ENCODE measurements at places on chromosomes 2 and 18. TPM values are rescaled to one million over a fixed set of nuclear protein-coding genes. Genes with fewer than 3 reads are reported as not detected.

DNA sequence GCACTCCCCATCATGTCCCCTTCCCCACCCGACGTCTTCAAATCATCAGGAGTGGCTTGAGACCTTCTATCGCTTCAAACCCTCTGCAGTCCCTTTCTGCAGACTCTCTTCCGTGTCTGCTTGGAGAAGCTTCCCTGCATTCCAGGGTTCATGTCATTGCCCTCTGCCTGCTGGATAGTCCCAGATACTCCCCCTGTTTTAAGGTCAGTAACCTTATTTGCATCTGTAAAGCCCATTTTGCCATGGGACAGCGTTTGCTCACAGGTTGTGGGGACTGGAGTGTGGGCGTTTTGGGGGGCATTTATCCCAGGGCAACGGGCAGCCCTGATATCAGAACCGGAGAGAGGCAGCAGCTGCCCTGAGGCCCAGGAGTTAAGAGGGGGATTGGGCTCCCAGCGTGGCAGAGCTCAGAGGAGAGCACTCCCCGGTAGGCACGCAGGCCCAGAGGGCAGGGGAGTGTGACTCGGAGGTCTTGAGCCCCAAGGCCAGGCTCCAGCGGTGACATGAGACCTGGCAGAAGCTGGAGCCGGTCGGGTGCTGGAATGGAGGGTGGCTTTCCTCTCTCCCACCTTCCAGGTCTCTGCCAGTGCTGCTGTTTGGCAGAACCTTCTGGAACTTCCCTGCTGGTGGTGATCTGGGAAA is 73.8 kb downstream of the RTP5 start:
- no peak for DNase-seq

DNA sequence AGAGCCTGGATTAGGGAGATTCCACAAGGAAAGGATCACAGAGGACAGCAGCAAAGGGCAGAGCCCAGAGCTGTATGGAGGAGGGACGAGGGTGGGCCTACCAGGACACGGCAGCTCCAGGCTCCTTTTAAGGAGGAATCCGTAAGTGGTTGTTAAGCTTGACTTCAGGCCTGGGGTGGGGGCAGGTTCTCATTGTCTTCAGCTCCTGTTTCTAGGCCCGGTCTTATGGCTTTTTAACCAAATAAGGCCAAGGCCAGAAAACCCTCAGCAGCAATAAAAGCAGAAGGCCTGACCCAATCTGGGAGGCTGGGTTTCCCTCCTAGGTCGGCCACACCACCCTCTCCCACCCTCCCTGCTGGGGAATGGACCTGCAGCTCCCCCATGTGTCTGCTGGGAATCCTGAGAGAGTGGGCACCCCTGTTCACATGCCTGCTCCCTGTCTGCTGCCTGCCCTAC is 111.2 kb downstream of the PLB1 start:
- DNase-seq, result no peak

Gene NEUROD1
- total RNA-seq, result not detected

Gene MALL
- 94.9 TPM for total RNA-seq

DNA sequence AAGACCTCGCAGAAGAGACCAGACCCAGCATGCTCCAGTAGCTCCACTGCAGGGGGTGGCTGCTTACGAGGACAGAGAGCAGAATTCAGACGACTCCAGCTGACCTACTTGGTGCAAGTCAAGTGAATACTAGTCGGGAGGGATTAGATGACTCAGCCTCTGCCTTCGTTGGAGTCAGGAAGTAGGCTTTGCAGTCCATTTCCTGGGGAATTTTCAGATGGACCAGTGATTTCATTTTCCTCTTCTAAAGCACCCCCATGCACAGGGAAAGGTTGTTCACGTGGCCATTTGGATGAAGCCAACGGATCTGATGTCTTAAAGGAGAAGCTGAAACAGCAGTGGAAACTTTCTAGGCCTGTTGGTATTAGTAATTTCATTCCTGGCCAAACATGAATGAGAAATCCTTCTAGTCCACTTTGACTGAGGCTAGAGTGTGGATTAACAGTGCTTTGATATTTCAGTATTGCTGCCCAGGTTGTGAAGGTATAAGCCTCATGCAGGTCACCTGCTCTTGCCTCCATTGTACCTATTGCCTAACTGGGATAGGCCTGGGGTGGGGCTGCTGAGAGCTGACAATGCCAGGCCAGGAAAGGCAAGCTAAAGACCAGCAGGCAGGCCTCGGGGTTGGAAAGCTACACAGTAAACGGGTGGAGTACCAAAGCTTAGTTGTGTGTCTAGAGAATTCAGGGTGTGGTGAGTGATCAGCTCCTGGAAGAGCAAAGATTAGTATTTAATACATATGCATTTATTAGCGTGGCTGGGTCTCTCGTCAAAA is 117.6 kb upstream of the FOSL2 start:
- peak; percentile 99 for DNase-seq

- no peak for DNase-seq
Observed at GRCh38 chr2:12096051-12096787, 349.8 kb downstream of the LPIN1 start.

GRCh38 chr2:197445746-197446145 is 7.6 kb upstream of the COQ10B start:
- DNase-seq, result no peak

- DNase-seq, result no peak
Observed at GRCh38 chr2:181047829-181048228, 67.4 kb downstream of the UBE2E3 start.

DNA sequence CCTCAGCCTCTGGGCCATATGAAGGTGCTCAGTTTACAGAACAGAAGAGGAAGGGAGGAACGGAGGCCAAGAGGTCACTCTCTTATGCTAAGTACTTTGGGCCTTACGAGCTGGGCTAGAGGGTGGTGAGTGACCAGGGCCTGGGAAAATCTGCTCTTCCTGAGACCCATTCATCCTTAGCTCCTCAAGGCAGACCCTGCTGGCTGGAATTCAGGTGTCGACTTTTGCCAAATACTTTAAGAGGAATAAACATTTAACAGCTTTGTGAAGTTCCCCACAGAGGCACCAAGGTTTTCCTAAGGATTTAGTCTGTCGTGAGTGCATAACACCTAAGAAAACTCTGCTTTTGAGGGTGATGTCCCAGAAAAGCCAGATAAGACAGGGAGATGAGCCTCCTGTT is 129.7 kb upstream of the SIX2 start:
- DNase-seq, result no peak

Gene EMILIN1
- 7.3 TPM for total RNA-seq

DNA sequence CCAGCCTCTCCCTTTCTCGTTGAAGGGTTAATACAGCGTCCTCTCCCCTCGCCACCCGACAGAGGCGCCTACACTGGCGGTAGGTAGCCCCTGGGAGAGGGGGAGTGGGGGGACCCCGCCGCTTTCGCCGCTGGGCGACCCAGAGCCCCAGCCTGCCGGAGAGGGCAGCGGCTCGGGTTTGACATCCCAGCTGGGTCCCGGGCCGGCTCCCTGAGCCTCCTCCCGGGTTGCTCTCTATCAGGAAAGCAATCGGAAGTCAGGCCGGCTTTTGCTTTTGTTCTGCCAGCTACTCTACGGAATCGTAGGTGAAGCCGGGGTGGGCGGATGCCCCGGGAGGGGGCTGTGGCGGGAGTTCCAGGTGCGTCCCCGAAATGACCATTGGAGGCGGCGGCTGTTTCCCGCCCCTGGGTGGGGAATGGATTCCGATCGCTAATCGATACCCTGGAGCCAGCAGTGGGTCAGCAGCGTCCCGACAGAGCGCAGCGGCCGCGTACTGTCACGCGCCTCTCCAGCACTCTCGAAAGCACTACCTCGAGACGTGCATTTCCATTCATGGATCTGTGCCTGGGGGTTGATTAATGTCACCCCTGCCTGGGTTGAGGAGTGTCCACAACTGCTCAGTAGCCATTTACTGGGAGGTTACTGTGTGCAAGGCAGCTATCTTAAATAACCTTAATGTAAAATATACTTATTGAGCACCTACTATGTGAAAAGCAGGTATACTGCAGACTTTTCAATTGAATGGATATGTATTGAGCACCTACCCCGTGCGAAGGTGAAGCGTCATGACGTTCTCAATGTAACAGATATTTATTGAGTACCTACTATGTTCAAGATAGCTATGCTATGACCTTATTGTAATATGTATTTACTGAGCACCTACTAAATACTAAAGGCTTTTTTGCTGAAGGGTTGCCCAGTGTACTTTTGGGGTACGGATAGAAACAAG is 1.1 kb downstream of the MAPK4 start:
- no peak for DNase-seq

Gene WDR33
- total RNA-seq, result 28.2 TPM

GRCh38 chr18:864872-865273 is 39.8 kb upstream of the ADCYAP1 start:
- peak; percentile 52 for DNase-seq

Gene HRH4
- not detected for total RNA-seq

GRCh38 chr18:58080451-58080850 is 36.4 kb downstream of the NEDD4L start:
- no peak for DNase-seq

GRCh38 chr18:63617915-63618234 is 26.2 kb downstream of the SERPINB4 start:
- no peak for DNase-seq

DNA sequence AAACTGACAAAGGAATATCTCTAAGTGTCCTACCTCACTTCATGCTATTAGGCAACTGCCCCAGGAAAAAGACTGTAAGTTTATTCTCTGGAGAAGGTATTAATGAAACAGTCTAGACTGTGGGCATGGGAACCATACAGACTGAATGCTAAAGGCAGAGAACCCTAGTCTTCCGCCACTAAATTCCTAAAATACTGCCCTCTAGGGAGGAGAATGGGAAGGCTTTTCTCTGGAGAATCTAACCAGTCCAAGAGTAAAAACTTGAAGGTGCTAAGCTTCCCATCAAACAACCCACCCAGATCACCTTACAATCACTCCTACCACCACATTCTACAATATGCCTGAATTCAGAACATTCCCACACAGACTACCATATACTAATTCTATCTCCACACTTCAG is 3.4 kb downstream of the SRBD1 start:
- DNase-seq, result no peak

Gene CCDC141
- total RNA-seq, result 0.06 TPM

- no peak for DNase-seq
Observed at GRCh38 chr2:19462256-19462645, 103.8 kb upstream of the OSR1 start.

GRCh38 chr18:49238433-49239042 is 221.9 kb downstream of the DYM start:
- no peak for DNase-seq

DNA sequence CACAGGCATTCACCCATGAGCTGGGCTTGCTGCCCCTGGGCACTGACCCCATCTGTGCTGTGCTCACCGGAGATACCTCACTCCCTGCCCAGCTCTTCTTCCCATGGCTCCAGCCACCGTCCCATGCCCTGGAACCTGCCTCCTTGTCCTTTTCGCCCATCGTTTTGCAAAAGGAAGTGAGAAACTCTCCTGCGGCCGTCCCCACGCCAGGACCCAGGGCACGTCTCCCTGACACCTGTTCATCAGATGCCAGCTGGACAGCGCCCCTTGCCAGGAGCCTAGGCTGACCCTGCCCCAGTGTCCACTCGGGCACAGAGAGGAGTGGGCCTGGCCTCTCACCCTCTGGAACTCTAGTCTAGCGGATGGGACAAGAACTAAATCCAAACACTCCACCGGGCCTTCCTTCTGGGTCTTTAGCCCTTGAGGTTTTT is 238.6 kb downstream of the SEPTIN10 start:
- no peak for DNase-seq

Gene RBMS1
- 69.7 TPM for total RNA-seq

GRCh38 chr2:19793132-19793750 is 108.5 kb downstream of the TTC32 start:
- DNase-seq, result no peak

DNA sequence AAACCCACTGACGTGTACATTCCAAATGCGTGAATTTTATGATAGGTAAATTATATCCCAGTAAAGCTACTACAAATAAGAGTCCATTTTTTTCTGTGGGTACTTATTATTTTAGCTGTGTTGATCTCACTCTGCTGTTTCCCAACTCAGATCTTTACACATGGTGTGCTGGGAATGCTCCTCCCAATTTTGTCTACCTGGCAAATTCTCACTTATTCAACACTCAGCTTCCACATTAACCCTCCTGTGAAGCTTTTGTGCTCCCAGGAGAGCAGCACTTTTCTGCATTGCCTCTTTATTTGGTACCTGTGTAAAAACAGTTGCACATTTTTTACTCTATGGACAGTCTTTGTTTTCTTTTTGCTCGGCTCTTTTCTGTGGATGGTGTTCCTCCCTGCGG is 38.6 kb upstream of the ATP5MC3 start:
- no peak for DNase-seq

Gene CCDC121
- total RNA-seq, result 1.5 TPM

Gene B3GNT7
- 0.44 TPM for total RNA-seq

- DNase-seq, result no peak
Observed at GRCh38 chr2:4486971-4487370, 783.6 kb downstream of the DCDC2C start.

GRCh38 chr2:120419073-120419472 is 73.1 kb downstream of the INHBB start:
- DNase-seq, result no peak

DNA sequence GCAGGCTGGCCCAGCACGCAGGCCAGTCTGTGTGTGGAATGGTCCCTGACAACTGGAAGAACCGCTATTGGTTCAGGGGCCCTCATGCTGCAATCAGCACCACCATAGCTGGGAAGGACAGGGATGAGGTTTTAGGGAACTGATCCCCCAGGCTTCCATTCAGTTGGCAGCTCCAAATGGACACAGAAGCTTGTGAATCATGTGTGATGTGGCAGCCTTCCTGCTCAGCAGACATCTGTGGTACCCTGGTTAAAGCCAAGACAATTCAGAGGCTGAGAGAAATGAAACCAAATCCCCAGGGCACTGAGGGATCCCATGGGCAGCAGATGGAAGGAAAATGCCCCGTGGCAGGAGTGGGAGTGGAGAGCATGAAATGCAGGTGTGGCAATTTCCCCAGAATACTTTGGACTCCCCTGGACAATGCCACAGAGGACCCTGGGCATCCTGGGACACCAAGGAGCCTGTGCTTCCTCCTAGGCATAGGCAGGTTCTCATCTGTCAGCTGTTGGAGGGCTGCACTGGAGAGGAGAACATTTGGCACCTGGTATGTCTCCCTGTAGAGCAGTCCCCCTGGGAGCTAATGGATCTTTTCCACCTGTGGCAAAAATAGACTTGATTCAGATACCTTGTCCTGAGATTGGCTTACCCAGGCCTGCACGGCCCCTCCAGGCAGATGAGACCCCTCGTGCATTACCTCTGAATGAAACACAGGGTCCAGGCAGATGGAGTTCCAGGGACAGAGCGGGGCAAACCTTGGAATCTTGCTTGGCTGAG is 162.2 kb upstream of the BCL2L11 start:
- no peak for DNase-seq

GRCh38 chr2:149339324-149339723 is 8.9 kb downstream of the LYPD6 start:
- DNase-seq, result no peak

Gene SFT2D3
- total RNA-seq, result 7.3 TPM

Gene OTOS
- not detected for total RNA-seq

Gene CHRND
- total RNA-seq, result not detected

Gene ERMN
- not detected for total RNA-seq

GRCh38 chr18:37393945-37394609 is 171.5 kb downstream of the CELF4 start:
- no peak for DNase-seq

- no peak for DNase-seq
Observed at GRCh38 chr2:74507926-74508520, 528 bp upstream of the PCGF1 start.

Gene KCNIP3
- total RNA-seq, result 2.2 TPM

Measured in glomerular endothelial cell (primary cell).